ENCODE measurements at places on chromosomes 3 and 15.

DNA sequence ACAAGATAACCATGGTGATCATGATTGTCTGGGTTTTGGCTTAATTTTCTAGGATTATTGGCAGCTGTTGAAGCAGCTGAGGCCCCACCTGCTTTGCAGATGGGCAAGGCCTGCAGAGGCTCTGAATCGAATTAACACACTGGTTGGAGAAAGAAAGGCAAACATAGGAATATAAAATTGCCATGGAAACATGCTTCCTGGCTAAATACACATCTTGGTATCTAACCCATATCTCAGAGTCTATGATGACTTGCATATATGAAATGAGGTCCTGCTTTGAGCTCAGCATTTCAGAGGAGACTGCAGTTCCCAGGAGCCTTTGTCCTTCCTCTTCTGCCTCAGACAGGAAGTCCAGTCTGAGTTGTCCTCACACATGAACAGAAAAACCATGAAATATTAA, 24.3 kb upstream of the SV2B start:
- no peak for DNase-seq

DNA sequence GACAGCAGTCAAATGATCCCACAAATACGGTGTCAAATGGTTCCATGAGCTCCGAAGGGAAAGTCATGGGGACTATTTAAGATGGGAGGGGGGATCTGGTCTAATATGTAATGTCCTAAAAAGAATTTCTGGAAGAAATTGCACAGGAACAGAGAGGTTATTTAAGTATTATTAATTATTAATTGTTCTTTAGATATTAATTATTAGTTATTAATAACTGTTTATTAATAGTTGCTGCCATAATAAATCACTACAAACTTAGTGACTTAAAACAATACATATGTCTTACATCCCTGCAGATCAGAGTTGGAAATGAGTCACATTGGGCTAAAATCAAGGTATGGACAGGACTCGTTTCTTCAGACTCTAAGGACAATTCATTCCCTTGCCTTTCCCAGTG, 588.2 kb upstream of the NR2F2 start:
- DNase-seq: no peak

DNA sequence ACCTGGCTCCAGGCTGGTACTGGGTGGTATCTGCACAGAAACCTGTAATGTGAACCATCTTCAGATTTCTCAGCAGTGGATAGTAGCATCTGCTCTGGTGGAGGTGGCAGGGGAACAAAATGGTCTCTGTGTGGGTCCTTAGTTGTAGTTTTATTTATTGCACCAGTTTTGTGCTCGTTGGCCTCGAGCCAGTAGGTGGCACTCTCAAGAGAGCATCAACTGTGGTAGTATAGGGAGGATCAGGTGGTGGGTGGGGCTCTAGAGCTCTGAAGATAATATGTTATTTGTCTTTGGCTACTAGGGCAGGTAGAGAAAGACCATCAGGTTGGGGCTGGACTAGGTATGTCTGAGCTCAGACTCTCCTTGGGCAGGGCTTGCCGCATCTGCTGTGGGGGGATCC, 254.0 kb upstream of the GPR149 start:
- no peak for DNase-seq

GRCh38 chr3:141235661-141236171, 4.1 kb downstream of the PXYLP1 start:
- no peak for DNase-seq

GRCh38 chr3:143595456-143596077, 252.7 kb downstream of the SLC9A9 start:
- DNase-seq: no peak

GRCh38 chr3:58350627-58351013, 17.9 kb downstream of the PXK start:
- DNase-seq: peak; percentile 26

DNA sequence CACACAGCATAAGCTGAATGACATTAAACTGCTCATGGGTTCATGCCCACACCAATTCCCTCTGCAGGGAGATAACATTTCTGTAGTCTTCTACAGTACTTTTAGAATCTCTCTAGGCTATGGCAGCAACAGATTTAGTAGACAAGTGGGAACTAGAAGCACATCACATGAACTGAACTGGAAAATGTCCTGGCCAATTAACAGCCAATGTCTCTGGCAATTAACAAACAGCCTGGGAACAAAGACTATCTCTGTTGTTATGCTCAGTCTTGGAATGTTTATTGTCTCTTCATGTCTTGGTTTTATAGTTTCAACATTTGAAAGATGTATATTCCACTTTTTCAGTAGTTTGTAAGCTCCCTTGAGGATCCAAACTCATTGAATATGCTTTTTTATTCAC, 523.2 kb upstream of the NAALADL2 start:
- DNase-seq: no peak

- no peak for DNase-seq
Observed at GRCh38 chr3:53162672-53163443, 1.8 kb downstream of the PRKCD start.

GRCh38 chr3:21273259-21274025, 477.6 kb downstream of the ZNF385D start:
- DNase-seq: no peak

- DNase-seq: no peak
Observed at GRCh38 chr3:3552761-3553160, 246.5 kb upstream of the LRRN1 start.

DNA sequence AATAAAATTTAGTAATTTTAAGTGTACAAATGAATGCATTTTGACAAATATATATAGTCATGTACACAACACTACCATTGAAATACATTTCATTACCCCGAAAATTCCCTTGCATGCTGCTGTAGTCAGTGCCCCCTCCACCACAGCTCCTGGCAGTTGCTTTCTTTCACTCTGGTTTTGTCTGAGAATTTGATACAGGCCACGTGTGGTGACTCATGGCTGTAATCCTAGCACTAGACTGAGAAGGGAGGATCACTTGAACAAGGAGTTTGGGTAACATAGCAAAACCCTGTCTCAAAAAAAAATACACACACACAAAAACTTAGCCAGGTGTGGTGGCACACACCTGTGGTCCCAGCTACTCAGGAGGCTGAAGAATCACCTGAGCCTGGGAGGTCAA, 65.4 kb downstream of the TFRC start:
- peak; percentile 41 for DNase-seq

DNA sequence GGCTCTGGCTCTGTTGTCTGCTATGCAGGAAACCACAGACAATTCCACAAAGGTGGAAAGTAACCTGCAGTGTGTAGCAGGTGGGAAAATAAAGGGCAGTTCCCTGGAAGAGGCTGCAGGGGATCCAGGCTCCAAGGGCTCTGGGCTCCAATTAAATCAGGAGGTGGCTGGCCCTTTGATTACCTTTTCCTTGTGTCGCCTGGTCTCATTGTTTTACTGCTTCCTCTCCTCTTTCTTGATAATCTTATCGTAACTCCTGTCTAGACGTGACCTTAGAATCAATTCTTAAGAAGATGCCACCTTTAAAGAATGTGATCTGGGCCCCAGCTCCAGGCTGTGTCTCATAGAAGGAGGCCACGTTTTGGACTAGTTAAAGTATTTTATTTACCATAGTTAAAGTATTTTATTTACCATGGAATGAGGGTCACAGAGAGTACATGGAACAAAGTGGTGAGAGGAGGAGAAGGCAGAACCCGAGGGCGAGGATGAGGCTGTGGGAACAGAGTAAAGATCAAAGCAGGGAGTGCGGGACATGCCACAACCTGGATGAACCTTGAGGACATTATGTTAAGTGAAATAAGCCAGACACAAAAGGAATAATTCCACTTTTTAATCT, 237.5 kb upstream of the STT3B start:
- no peak for DNase-seq

GRCh38 chr3:52108302-52109232, 45.7 kb downstream of the POC1A start:
- DNase-seq: peak; percentile 20

GRCh38 chr3:28745916-28746617, 397.4 kb upstream of the AZI2 start:
- DNase-seq: peak; percentile 12

GRCh38 chr15:90191344-90191687, 9.8 kb upstream of the SEMA4B start:
- DNase-seq: no peak

DNA sequence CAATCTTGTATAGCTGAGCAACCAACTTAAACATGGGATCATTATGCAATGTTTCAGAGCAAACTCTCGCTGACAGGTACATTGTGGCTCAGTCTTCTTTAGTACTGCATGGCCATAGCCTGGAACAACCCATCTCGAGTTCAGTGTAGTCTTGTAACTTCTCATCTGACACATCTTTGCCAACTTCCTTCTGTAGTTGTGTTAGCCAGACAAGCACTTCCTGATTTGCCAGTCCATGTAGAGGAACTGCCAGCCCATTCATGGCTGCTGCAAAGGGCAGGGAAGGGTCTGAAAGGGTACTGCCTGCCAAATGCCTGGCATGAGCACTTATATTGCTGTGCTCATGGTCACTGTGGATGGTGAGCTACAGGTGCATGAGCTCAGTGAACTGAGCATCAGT, 49.2 kb upstream of the CCDC54 start:
- DNase-seq: no peak

DNA sequence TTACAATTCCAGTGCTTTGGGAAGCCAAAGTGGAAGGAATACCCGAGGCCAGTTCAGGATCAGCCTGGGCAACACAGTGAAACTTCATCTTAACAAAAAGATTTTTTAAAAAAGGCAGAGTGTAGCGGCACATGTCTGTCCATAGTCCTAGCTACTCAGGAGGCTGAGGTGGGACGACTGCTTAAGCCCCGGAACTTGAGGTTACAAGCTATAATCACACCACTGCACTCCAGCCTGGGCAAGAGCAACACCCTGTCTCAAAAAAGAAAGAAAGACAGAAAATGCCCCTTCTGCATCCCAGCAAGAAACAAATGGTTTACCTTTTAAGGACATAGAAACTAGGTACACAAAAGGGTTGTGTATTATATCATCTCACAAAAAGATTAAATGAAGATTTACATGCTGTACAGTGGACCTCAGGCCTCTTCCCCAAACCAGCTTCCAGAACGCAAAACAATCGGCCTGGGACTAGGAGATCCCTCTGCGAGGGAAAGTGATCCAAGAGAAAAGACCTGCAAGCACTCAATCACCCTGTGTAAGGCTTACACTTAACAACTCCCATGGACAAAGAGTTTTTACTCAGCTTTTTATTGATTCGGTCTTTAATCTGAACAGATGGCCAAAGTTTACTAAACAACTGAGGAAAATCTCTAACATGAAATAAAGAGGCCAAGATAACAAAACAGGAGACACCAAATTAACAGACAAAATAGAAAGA, 21.2 kb downstream of the TFDP2 start:
- DNase-seq: no peak

- DNase-seq: no peak
Observed at GRCh38 chr15:34793071-34793470, 2.3 kb downstream of the ACTC1 start.

DNA sequence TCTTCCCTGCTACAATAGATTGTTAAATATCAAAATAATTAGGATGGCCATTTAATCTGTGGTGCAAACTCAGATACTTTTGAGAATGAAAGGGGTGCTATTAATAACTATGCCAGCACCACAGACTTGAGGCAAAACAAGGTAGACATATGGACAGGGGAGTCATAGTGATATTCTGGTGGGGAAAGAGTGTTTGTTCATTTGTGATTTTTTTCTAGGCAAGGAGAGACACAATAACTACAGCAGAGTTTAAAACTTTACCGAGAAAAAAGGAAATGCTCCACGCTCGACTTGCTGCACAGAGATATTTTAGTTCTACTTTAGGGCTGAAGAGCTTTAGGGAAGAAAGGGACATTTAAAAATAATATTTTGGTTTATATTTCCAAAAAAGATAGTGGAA, 611.2 kb upstream of the GRM7 start:
- no peak for DNase-seq

GRCh38 chr15:64717735-64718495, 57.5 kb downstream of the RBPMS2 start:
- no peak for DNase-seq

- no peak for DNase-seq
Observed at GRCh38 chr15:28952666-28953491, 67.1 kb downstream of the APBA2 start.

DNA sequence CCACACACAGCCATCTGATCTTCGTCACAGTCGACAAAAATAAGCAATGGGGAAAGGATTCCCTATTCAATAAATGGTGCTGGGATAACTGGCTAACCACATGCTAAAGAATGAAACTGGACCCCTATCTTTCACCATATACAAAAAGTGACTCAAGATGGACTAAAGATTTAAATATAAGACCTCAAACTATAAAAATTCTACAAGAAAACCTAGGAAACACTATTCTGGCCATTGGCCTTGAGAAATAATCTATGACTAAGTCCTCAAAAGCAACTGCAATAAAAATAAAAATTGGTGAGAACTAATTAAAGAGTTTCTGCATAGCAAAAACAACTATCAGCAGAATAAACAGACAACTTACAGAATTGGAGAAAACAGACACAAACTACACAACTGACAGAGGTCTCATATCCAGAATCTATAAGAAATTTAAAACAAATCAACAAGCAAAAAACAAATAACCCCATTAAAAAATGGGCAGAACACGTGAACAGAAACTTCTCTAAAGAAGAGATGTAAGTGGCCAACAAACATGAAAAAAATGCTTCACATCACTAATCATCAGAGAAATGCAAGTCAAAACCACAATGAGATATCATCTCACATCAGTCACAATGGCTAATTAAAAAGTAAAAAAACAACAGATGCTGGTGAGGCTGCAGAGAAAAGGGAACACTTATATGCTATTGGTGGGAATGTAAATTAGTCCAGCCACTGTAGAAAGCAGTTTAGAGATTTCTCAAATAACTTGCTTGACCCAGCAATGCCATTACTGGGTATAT, 104.0 kb downstream of the NR1I2 start:
- no peak for DNase-seq

GRCh38 chr3:139737682-139738361, 60.0 kb upstream of the NMNAT3 start:
- no peak for DNase-seq

DNA sequence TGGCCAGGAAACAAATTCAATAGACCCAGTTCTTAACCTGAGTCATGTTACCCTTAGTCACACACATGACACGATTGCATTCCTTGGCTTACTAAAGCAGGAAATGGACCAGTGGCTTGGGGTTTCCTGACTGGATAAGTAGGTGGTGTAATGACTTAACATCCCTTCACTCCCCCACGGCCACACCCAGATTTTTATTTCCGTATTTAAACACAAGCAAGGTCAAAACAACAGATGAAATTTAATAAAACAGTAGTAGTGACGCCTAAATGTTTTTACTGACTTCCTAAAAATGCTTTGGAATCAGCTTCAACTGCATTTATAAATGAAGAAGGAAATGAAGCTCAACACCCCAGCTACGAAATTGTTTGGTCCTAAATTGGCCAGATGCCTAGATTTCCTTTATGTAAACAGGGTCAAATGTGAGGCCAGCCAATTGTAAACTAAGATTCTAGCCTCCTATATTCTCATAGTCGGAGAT, 324.3 kb downstream of the CHST2 start:
- DNase-seq: peak; percentile 98

GRCh38 chr15:49752517-49752916, 131.7 kb downstream of the DTWD1 start:
- no peak for DNase-seq

DNA sequence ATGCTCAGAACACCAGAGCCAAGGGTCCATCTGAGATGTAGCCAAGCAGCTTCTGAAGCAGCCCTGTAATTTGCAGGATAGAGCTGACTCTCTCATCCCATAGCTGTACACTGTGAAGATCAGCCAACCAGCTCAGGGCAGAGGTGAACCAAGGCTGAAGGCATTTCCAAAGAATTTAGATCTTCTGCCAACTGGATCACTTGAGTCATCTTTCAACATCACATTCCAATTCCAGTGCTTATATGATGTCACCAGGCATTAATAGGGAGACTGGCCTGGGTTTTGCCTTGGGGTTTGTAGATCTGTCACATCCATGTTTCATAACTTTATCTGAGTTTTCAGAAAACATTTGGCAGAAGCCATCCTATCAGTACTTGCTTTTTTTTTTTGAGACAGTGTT, 98.2 kb downstream of the NR2F2 start:
- peak; percentile 81 for DNase-seq
